ENCODE measurements at places on chromosomes 6 and 20.

- DNase-seq: no peak
Observed at GRCh38 chr6:163507965-163508364, 93.4 kb downstream of the QKI start.

GRCh38 chr20:58619077-58619863, 31.8 kb upstream of the STX16 start:
- DNase-seq: no peak

- DNase-seq: no peak
Observed at GRCh38 chr6:110541701-110542309, 65.4 kb upstream of the SLC22A16 start.

GRCh38 chr6:47484616-47485015, 7.0 kb downstream of the CD2AP start:
- peak; percentile 61 for DNase-seq

DNA sequence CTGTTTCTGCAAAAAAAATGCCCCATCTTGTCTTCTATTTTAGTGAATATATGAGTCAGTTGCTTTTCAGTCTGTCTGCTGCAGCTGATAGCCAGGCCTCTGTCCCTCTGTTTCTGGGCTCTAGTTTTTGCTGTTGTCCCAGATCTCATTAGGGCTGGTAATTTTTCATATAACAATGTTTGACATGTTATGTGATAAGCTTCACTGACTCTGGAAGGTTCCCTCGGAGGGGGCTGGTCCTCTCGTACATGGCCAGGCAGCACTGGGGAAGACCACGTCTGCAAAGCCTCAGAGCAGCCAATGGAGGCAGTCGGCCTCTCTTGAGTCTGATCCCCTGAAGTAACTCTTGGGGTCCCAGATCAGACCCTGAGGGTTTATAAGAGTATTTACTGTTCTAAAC, 223.8 kb downstream of the THBS2 start:
- DNase-seq: no peak

- DNase-seq: peak; percentile 36
Observed at GRCh38 chr6:99013145-99013544, 65.4 kb upstream of the FBXL4 start.

GRCh38 chr20:9488063-9488462, 26.3 kb upstream of the LAMP5 start:
- DNase-seq: no peak

GRCh38 chr6:103154779-103155572, 1704.7 kb downstream of the HACE1 start:
- no peak for DNase-seq

GRCh38 chr6:158018851-158019361, 37.2 kb downstream of the SYNJ2 start:
- DNase-seq: no peak

DNA sequence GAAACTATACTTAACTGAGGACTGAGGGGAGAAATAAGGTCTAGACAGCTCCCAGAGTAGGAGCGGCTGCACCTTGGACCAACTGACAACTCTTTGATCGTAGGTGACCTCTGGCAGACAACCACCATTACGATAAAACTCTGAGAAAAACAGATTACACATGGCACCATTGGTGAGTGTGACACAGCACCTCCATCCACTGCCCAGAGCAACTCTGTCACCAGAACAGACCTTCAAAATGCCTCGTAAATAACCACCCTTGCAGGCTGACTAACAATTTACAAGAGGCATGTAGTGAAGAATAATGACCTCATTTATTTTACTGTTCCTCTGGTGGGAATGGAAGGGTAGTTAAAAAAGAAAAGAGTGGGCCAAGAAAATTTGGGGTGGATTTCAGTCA, 64.2 kb downstream of the F13A1 start:
- no peak for DNase-seq

- no peak for DNase-seq
Observed at GRCh38 chr6:52575502-52575892, 1.4 kb downstream of the TRAM2 start.

DNA sequence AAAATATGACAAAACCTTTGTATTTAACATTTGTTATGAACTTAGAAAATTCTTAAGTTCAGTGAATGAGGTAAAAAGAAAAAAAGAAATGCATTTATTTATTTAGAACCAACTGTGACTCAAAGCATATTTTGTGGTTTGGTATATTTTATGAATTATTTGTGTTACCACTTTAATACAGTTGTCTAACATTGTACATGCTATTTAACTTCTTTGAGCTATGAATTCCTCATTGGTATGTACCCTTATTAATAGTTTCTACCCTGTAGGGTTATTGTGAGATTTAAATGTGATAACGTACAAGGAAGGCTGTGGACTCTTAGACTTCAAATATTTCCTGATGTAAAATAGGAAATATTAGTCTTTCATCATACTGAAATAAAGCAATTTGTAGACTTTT, 162.6 kb downstream of the MMUT start:
- DNase-seq: no peak

GRCh38 chr6:111604259-111605099, 1.2 kb downstream of the TRAF3IP2 start:
- no peak for DNase-seq
